ENCODE measurements at places on chromosomes 12 and 14.

GRCh38 chr12:34600592-34601462, 578.5 kb downstream of the ALG10 start:
- DNase-seq, result no peak

DNA sequence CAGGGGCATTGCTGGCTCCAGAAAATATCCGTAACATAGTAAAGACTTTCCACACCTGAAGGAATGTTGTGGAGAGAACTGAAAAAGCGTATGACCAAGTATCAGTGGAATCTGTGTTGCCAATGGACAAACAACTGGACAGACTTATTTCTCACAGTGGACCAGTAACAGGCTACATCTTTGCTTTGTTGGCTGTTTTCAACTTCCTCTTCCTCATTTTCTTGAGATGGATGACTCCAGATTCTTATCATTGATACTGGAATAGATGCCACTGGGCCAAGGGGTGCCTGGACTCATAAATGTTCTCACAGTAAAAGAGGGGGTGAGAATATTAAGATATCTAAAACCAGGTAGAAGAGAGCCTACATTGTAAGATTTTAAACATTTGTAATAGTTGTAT, 6.4 kb downstream of the GAS2L3 start:
- DNase-seq, result no peak

- no peak for DNase-seq
Measured at GRCh38 chr12:24960222-24960855, 11.4 kb upstream of the BCAT1 start.

- no peak for DNase-seq
Measured at GRCh38 chr12:31005944-31006361, 67.7 kb upstream of the DDX11 start.

DNA sequence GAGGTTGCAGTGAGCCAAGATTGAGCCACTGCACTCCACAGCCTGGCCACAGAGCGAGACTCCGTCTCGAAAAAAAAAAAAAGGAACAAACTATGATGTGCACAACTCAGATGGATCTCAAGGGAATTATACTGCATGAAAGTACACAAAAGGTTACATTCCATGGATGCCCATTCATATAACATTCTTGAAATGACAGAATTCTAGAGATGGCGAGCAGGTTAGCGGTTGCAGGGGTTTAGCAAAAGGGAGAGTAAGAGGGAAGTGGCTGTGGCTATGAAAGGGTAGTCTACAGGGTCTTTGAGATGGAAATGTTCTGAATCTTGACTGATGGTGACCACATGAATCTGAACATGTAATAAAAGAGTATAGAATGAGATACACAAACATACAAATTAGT, 49.7 kb downstream of the CKB start:
- no peak for DNase-seq

DNA sequence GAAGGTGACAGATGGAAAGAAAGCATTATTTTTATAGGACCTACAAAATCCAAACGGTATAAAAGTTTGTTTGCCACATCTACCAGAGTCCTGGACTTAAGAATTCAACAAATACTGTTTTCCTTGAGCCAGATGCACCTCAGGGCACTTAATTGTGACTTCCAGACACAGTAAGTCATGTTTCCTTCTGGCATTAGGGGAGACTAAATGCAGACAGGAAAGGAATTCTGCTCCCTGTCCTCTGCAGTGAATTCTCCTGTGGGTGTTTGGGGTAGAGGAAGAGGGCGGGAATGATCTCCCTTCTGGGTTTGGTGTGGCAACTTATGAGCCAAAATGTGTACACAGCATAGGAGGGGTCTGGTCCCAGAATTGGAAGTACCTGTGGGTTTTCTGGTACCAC, 93.9 kb upstream of the ZDHHC17 start:
- no peak for DNase-seq

- DNase-seq, result no peak
Measured at GRCh38 chr14:71089971-71090370, 182.7 kb downstream of the PCNX1 start.

- DNase-seq, result no peak
Measured at GRCh38 chr12:45732250-45732649, 2.7 kb downstream of the ARID2 start.

DNA sequence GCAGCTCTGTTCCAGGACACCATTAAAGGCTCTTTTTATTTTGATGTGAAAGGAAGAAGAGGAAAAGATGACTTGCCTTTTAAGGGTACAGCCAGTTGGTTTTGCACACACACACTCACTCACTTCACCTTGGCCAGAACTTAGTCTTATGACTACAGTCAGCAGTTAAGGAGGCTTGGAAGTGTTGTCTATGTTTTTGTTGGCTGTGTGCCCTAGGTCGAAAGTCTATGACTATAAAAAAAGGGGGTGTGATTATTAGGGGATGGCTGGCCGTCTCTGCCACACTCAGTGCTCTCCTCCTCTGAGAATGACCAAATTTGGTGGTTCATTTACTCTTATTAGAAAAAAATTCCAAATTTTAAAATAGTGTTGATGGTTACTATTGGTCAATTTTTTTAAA, 139.5 kb upstream of the OTX2 start:
- DNase-seq, result no peak

- DNase-seq, result no peak
Measured at GRCh38 chr12:6716874-6717437, 6.9 kb upstream of the COPS7A start.

DNA sequence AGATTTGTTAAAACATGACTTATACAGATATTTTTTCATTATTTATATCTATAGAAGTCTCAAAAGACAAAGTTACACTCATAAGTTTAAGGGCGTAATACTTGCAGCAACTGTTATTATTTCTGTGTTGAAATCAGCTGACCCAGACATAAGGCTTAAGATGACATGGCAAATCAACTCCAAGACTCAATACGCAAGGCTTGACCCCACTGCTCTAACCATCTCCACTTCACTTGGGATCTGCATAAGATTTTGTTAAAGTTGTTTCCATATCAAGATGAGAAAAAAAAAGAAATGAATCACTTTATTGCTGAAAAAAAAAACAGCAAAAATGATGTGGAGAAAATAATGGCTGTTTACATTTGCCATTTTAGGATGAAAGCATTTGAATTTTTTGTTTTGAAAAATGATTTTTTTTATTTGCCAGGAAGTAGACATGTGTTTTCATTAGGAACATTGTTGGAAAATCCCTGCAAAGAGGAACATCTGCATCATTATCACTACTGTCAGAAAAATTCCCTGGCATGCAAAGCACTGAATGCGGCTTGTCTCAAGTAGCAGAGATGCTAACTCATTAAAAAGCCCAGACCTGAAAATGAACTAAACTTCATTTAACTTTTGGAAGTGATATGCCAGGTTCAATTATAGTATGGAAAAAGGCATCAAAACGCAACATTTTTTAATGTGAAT, 73.5 kb downstream of the LIN7A start:
- no peak for DNase-seq

DNA sequence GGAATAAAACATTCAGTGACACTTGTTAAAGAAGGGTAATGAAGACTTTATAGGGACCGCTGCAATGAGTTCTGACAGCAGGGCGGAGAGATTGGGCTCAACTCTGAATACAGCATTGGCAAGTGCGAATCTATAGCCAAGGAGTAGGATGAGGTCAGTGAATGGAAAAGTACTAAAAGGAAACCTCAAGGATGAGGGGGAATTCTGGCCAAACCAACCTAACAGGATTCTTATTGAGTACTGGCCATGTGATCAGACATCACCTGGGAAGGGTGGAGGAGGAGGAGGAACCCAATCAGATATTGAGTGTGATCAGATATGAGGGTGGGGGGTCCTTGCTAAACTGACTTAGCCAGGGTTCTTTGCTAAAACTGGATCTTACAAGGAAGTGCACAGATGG, 31.0 kb downstream of the DRAM1 start:
- no peak for DNase-seq

DNA sequence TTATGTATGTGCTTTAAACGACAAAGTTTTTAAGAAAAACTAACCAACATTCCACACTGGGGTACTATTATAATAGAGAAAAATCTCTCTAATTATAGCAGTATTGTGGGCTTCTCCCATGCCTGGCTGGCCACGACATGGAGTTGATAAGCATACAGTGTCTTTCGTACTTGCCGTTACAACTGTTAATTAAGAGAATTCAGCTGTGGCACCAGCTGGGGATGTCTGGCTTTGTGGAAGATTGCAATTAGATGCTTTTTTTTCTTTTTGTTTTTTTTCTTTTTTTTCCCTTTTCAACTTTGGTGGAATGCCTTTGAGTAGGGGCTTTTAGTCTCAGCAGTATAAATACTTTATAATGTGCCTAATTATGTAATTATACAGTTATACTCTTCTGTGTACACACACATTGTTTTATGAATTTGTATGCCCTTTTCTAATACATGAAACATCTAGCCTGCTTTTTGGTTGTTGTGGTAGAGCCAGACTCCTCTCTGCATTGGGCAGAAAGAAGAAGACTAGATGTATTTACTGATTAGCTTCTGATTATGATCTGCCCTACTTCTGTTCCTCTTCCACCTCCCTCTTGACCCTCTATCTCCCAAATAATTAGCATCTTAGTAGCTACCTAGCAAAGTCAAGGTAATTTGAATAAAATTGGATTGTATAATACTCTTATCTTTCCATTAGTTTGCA, 76.4 kb downstream of the SUSD6 start:
- DNase-seq, result no peak

GRCh38 chr12:3632256-3632655, 120.7 kb downstream of the CRACR2A start:
- DNase-seq, result no peak

DNA sequence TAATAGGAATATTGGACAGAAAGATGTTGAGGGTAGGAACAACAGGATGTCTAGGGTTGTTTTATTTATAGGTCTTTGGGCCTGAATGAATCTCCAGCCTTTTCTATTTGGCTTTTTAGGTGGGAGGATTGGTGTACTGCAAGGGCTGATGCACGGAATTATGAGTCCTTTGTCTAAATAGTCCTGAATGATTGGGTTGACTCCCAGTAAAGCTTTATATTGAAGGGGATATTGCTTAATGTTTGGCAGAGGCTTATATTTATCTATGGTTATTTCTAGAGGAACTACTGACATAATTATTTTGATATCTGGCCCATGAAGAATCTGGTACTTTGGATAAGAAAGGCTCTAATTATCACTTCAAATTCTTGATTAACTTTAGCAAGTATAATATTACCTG, 253.6 kb upstream of the AVPR1A start:
- no peak for DNase-seq

DNA sequence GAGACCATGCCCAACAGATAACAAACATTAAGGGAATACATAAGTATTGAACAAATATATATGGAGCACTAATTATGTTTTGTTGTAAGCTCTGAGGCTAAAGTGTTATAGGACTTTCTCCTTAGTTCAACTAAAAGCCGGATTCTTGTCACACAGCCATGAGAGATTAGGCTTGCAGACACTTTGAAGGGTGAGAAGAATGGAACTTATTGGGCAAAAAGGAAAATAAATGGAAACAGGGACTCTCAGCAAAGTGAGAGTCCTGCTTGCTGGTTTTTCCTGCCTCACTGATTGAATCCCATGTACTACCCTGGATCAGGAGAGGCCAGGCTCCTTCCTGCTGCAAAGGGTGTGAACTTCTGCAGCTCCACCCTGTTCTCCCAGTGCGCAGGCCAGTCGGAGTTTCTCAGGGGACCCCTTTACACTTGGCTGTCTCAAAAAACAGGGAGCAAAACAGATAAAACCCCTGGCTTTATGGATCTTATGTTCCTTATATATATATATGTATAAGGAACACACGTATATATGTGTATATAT, 77.1 kb upstream of the FUT8 start:
- no peak for DNase-seq

DNA sequence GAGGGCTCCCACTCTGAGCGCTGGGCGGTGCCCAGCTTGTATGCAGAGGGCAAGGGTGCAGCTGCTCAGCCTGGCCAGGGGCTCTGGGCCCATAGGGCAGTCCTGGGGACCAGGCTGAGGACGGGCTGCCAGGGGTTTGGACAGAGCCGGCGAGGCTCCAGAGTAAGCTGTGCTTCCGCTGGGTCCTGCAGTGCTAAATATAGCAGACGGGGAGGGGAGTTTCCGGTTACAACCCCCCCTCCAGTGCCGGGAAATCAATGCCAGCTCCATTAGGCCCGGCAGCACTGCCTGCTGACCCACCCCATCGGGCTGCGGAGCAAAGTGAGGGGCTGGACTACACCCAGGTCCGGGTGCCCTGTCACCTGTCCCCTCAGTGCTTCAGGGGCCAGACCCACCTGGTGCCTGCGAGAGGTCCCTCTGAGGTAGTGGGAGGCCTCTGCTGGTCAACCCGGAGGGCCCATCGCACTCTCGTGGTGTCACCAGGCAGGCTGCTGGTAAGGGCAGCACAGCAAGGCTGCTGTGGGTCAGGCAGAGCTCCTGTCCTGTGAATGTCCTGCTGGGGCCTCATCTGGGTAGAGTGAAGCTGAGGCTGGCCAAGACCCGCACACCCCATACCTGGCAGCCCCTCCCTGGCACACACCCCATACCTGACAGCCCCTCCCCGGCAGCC, 2.6 kb upstream of the JAG2 start:
- no peak for DNase-seq

DNA sequence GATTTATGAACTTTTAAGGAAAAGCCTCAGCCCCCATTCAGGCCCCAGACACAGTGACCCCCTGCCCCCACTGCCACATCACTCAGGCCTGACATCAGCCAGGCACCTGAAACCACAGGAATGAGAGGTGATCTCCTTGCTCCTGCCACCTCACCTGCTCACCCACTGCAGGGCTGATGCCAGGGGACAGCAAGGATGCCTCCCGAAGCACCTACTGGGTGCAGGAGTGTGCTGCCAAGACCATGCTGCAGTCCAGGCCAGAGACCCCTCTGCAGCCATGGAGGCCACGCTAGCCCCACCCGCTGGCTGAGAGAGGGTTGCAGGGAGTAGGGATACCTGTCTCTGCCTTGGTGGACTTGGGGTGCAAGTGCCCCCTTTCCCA, 18.6 kb upstream of the KRT7 start:
- no peak for DNase-seq

DNA sequence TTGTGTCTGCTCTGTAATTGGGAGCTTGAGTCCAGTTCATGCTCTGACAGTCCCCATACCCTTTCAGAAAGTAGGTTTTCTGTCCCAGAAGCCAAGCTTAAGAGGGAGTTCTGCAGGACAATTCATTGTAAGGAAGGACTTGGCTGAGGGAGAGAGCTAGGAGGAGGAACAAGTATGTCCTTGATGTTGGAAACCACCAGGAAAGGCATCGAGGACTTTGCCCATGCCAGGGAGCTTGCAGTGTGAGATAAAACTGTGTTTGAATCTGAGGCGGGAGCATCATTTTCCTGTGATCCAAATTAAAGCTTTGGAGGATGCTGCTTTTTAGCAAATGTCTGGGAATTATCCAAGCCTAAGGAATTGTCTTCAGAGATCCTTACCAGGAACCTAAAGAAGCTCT, 175.3 kb downstream of the EMP1 start:
- no peak for DNase-seq

DNA sequence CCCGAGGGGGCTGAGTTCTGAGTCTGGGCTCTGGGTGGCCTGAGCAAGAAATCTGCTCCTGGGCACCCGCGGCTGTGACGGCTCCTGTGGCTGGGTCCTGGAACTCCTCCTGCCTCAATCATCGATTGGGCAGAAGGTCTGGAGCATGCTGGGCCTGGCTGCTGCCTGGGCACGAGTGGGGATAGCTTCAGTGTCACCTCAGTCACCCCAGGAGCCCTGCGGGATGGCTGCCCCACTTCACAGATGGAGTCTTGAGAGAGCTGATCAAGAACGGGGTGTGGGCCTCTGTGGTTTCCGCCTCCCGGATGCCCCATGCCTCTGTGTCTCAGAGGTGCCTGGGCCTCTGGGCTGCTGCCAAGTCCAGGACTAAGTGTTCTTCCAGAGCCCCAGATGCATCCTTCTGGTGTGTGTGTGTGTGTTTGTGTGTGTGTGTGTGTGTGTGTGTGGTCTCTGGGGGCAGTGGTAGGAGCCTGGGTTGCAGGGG, 185.6 kb upstream of the C14orf180 start:
- DNase-seq, result no peak

- DNase-seq, result no peak
Measured at GRCh38 chr12:131673888-131674257, 37.0 kb upstream of the SFSWAP start.
